ENCODE measurements at places on chromosomes 11 and 22.

GRCh38 chr11:2348986-2349385 lies 28.1 kb upstream of the CD81 start:
- DNase-seq: no peak

- no peak for DNase-seq
Observed at GRCh38 chr11:69208190-69209037, 52.7 kb downstream of the SMIM38 start.

GRCh38 chr11:122821169-122821568 lies 17.1 kb upstream of the CRTAM start:
- no peak for DNase-seq

DNA sequence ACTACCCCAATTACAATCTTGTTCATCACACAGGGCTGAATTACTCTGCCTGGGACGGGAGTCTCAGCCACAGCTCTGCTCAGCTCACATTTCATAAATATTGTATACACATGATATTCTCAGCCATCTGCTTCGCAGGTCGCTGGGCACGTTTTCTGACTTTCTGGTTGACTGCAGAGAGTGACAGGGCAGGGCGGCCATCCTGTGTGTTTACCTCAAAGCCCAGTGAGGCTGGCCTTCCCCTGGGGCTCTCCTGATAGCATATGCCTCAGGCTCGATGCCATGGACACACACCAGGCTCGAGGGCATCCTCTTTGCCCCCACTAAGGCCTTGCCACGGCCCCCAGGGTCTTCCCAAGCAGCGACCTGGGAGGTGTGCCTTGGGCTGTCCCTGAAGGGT lies 345.0 kb downstream of the CADM1 start:
- DNase-seq: no peak

DNA sequence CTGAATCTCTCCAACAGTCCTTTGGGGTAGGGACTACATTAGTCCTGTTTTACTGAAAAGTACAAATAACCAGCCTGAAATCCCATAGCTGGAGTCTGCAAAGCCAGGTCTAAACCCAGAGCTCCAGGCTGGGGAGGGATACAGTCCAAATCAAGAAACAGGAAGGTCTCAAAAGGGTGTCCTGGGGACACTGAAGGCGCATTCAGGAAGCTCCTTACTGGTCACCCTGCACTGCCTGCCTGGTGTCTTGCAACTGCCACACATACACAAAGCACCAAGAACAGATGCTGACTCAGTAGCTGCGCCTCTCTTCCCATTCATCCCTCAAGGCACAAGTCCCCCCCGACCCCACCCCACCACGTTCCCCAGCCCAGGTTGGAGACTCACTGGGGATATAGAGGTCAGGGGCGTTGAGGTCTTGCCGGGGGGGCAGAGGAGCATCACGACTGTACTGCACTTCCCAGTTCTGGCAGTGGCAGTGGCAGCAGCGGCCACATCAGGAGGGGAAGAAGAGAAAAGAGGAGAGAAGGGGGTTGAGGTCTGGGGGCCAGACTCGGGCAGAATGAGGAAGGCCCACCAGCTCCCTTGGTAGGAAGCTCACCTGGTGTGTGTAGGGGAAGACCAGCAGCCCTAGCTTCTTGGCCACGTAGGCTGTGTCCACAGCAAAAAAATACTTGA lies 1.6 kb downstream of the YIF1A start:
- no peak for DNase-seq

- DNase-seq: peak; percentile 81
Observed at GRCh38 chr11:63888170-63889086, 28.5 kb downstream of the RCOR2 start.

GRCh38 chr11:2186669-2187279 lies 15.2 kb upstream of the TH start:
- peak; percentile 83 for DNase-seq

- DNase-seq: no peak
Observed at GRCh38 chr11:15136166-15136565, 21.4 kb downstream of the INSC start.

- DNase-seq: no peak
Observed at GRCh38 chr11:77203901-77204753, 76.1 kb downstream of the MYO7A start.

- no peak for DNase-seq
Observed at GRCh38 chr11:113410414-113411135, 23.0 kb downstream of the ANKK1 start.

GRCh38 chr22:50044485-50045118 lies 13.5 kb downstream of the TTLL8 start:
- no peak for DNase-seq

DNA sequence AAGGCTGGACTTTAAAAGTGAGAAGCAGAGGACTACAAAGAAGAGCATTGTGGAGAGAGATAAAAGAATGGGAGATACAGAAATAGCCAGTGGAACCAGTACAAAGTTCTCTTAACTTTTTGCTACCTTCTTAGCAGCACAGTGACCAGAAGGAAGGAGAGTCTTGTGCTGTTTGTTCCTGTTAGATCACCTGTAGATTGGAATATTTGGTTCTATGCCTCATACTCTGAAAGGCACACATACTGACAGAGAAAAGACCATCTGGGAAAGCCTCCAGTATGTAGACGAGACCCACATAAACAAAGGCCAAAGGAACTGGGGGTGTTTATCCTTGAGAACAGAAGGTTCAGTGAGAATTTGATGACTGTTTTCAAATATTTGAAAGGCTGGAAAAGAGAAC lies 18.7 kb downstream of the RNF141 start:
- no peak for DNase-seq

DNA sequence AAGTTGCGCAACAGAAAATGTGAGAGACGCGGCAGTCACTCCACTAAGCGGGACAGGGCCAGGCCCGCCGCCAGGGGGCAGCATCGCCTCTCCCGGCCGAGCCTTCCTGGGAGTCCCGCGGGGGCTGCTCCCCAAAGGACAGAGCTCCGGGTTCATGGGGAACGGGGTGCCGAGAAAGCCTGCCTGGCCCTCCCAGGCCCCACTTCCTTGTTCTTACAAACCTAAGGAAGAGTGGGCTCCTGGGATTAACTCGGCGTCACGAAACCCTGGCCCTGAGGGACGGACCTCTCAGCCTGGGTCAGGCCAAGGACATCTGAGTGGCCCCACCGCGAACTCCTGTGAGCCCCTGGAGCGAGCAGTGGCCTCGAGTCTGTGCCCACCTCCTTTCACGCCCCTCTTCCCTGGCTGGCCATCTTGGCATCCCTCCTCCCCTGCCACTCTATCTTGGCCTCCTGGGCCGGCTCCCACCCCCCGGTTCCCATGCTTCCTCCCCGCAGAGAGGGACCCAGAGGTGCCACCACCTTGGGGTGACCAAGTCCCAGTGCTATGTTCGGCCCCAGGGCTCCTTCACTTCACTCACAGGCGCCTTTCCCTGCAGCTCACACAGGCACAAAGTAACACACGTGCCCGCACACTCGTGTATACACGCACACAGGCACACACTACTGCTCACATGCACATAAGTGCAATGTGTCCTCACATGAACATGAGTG lies 99.9 kb upstream of the FGF3 start:
- peak; percentile 95 for DNase-seq

DNA sequence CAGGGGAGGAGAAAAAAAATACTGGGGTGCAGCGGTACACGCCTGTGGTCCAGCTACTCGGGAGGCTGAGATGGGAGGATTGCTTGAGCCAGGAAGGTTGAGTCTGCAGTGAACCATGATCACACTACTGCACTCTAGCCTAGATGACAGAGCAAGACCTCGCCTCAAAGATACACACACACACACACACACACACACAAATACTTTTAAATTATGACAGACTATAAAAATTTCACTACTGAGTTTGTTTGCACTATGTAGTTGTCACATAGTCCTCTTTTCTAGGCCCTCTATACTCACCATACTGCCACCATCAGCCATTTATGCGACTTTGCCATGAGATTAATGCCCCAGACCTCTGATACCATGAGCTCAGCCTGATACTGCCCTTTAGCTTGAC lies 109.6 kb downstream of the MRTFA start:
- DNase-seq: no peak

- DNase-seq: no peak
Observed at GRCh38 chr11:33912405-33913361, 20.8 kb upstream of the LMO2 start.

GRCh38 chr11:70109006-70109405 lies 30.9 kb downstream of the ANO1 start:
- no peak for DNase-seq

DNA sequence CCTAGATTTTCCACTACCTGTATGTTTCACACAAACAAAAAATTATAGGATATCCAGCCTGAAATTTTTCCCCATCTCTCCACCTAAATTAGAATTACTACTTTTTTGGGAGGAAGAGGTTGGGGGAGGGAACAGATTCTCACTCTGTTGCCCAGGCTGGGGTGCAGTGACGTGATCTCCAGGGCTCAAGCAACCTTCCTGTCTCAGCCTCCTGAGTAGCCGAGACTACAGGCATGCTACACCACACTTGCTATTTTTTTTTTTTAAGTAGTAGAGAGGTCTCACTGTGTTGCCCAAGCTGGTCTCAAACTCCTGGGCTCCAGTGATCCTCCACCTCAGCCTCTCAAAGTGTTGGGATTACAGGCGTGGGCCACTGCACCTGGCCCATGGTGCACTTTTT lies 9.5 kb downstream of the JAML start:
- DNase-seq: no peak

- DNase-seq: peak; percentile 24
Observed at GRCh38 chr11:57376095-57377090, 4.6 kb downstream of the PRG3 start.

GRCh38 chr11:20070459-20070858 lies 89.8 kb downstream of the DBX1 start:
- DNase-seq: no peak

DNA sequence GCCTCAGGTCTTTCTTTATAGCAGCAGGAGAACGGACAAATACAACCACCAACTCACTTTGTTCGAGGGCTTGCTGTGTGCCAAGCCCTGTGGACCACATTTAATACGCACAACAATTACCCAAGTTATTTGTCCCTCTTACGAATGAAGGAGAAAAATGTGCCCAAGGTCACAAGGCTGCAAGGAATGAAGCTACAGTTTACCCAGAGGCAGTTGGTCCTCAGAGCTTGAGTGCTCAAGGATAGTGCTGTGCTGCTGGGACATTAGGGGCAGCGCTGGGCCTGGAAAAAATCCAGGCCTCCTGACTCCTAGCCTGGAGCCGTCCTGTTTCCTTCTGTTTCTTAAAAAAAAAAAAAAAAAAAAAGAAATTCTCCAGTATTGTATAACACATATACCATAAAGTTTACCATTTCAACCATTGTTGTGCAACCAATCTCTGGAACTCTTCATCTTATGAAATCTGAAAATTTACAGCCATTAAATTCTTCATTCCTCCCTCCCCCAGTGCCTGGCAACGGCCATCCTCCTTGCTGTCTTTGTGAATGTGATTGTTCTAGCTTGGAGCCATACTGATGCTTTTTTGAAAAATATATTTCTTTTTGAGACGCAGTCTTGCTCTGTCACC lies 1.0 kb upstream of the C11orf86 start:
- DNase-seq: no peak

- no peak for DNase-seq
Observed at GRCh38 chr11:34180040-34180813, 74.8 kb downstream of the NAT10 start.

- DNase-seq: no peak
Observed at GRCh38 chr11:44568658-44569473, 3.4 kb downstream of the CD82 start.

DNA sequence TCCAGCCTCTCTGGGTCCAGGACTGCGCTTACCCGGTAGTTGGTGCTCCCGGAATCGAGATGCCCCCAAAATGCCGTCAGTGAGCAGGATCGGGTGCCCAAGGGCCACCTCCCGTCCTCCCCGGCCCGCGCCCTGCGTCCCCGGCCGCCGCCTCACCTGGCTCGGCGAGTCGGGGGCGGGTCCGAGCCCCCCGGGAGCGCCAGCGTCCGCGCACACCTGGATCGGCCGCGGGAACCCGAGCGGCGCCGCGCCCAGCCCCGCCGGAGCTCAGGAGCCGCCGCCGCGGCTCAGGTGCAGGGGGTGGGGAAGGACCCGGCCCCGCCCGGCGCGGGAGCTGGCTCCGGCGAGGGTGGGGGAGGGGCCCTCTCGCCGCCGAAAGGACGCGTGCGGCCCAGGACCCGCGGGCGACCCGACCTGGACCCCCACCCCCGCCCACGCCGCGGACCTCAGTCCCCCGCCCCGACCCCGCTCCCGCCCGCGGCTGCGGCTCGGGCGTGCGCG lies at the start of gene SHANK2:
Gene SHANK2 (minus strand): TSS at position 309 of the 501 bp plus-strand sequence. CDS start 105,251 bp downstream, outside the sequence.
- peak; percentile 83 for DNase-seq

DNA sequence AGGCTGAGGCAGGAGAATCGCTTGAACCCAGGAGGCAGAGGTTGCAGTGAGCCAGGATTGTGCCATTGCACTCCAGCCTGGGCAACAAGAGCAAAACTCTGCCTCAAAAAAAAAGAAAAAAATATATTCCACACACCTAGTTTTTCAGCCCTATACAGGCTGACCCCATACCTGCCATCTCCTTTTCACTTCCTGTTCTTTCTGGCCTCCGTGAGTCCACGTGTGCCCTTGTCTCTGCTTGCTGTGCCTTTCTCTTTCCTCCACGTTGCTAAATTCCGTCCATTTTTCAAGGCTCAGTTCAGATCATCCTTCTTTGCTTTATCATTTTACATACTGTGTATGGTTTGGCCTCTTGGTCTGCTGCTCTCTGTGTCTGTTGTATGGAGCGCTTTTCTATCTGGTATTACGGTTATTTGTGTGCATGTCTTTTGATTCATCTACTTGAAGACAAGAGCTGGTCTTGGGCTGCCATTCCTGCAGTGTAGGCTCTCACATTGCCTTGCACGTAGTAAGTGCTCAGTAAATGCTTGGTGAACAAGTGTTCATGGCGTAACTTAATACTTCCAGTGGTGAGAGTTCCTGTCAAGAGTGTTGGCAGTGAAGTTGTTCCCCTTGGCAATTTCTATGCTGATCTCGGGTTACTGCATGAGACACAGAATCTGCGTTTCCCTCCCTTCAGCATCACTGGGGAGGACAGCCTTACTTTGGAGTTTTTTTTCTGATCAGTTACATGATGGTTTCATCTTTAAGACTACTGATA lies 57.5 kb downstream of the PTPRJ start:
- DNase-seq: no peak

DNA sequence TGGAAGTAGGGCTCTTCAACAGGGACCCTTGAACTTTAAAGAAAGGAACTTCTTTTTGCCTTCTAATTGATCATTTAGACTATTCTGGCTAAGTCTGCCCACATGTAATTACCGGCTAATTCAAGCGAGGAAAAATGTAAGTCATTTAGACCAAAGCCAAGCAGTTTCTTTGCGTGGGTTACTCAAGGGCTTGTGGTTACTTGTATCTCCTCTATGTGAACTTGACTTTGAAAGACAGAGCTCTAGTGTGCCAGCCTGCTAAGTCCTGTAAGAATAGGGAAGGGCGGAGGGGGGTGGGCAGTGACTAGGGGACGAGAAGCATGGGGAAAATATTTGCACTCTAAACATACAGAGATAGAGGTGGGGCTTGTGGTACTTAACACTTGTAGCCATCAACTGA lies 145.2 kb upstream of the TEAD1 start:
- DNase-seq: no peak
